ENCODE measurements at places on chromosomes 11 and 22.

- no peak for DNase-seq
Observed at GRCh38 chr22:42052765-42053164, 17.8 kb downstream of the NAGA start.

- DNase-seq = no peak
Observed at GRCh38 chr11:29985248-29985647, 31.6 kb downstream of the KCNA4 start.

GRCh38 chr11:70204466-70204799 is 1.3 kb downstream of the FADD start:
- no peak for DNase-seq

DNA sequence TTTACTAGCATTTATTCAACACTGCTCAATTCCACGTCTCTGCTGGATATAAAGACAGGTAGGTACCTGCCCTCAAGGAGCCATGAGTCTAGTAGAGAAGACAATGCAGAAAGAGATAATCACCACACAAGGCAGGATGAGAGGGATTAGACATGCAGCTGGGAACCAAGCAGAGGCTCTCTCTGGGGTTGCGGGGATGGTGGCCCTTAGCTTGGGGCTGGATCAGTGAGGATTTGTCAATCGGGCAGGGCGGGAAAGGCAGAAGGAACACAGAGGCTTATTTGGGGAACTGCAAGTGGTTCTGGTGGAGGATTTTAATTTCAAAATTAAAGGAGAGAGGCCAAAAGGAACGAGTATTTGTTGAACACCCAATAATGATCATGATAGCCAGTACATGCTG is 8.5 kb upstream of the DMC1 start:
- DNase-seq = no peak
